Endothelial cell (in vitro differentiated cells): ENCODE measurements at places on chromosomes 3 and 15. TPM values are rescaled to one million over a fixed set of nuclear protein-coding genes. Genes with fewer than 3 reads are reported as not detected.

GRCh38 chr3:65867463-65868210 lies 171.1 kb downstream of the MAGI1 start:
- no peak overlapping the region for H3K27ac ChIP-seq
- H3K4me1 ChIP-seq, result no peaks in the 10 kb centered on the region
- H3K4me3 ChIP-seq, result no peak overlapping the region
- no peak for DNase-seq
- no peaks in the 10 kb centered on the region for H3K36me3 ChIP-seq
- H3K27me3 ChIP-seq, result no peaks in the 10 kb centered on the region

- no peak for DNase-seq
- H3K4me1 ChIP-seq, result no peaks in the 10 kb centered on the region
- H3K27ac ChIP-seq, result no peak overlapping the region
- no peaks in the 10 kb centered on the region for H3K27me3 ChIP-seq
- no peaks in the 10 kb centered on the region for H3K36me3 ChIP-seq
Observed at GRCh38 chr3:25863416-25863959, 73.6 kb downstream of the OXSM start.

DNA sequence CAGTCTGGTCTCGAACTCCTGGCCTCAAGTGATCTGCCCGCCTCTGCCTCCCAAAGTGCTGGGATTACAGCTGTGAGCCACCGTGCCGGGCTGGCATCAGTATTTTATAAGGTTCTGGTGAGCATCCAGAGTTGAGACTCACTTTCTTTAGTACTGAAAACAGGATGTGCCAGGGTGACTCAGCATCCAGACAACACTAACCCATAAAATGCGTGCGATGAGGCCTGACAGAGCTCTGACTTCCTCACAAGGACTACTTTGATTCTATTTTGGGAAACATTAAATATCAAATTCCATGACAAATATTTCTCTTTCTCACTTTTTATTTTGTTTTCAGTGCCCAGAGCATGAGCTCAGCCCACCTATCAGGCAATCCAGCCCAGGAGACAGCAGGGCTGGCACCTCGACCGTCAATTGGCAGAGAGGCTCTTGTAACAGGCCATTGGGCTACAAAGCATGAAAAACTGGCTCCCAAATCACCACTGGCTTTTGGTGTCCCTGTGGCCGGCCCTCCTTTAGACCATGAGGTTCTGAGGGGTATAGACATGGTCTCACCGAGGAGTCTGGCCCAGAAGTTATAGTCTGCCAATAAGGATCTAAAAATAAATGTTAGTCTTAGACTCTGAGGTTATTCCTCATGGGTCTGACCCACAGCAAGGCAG lies 75.0 kb downstream of the FEM1B start:
- H3K27me3 ChIP-seq, result no peaks in the 10 kb centered on the region
- H3K27ac ChIP-seq, result no peak overlapping the region
- H3K36me3 ChIP-seq, result no peaks in the 10 kb centered on the region
- no peak for DNase-seq
- H3K4me3 ChIP-seq, result no peak overlapping the region

DNA sequence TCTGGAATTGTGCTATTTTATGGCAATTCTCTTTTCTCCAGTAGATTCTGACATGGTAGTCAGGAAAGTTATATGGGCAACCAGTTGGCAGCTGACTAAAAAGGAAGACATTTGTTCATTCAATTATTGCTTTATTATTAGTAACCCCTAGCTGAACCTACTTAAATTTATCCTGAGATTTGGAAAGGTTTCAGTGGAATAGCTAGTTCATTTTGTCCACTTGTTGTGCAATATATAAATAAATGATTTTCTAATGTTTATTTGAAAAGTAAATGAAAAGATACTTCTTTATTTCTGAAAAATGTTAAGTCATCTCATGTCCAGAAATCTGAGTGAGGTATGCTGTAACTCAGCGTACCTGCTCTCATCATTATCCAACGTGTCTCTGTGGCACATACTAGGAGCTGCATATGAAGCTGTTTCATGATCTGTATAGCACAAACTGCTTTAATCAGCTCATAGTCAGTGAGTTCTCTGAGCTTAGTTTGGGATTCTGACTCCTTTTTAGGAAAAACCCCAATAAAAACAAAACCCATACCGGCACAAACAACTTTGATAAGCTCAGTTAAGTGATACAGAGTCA lies 35.9 kb downstream of the RARB start:
- no peak for DNase-seq
- no peak overlapping the region for H3K27ac ChIP-seq
- H3K27me3 ChIP-seq, result no peaks in the 10 kb centered on the region
- no peaks in the 10 kb centered on the region for H3K4me1 ChIP-seq
- no peaks in the 10 kb centered on the region for H3K36me3 ChIP-seq

DNA sequence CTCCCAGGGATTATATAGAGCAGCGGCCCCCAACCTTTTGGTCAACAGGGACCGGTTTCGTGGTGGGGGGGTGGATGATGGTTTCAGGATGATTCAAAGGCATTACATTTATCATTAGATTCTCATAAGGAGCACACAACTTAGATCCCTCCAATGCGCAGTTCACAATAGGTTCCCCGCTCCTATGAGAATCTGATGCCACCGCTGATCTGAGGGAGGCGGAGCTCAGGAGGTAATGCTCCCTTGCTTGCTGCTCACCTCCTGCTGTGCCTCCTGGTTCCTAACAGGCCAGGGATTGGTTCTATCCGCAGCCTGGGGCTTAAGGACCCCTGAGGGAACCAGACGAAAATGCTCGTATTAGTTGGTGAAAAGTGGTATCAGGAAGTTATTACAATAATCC lies 1.3 kb upstream of the HACD2 start:
- no peak overlapping the region for H3K4me3 ChIP-seq
- peaks cover 4% of the 10 kb centered on the region for H3K4me1 ChIP-seq
- H3K27me3 ChIP-seq, result no peaks in the 10 kb centered on the region
- H3K36me3 ChIP-seq, result peaks cover 27% of the 10 kb centered on the region

GRCh38 chr3:36580716-36581115 lies 183.6 kb downstream of the DCLK3 start:
- H3K4me1 ChIP-seq, result no peaks in the 10 kb centered on the region
- no peak overlapping the region for H3K27ac ChIP-seq
- DNase-seq, result no peak
- no peak overlapping the region for H3K4me3 ChIP-seq
- no peaks in the 10 kb centered on the region for H3K27me3 ChIP-seq

- H3K36me3 ChIP-seq, result no peaks in the 10 kb centered on the region
- no peak for DNase-seq
- no peaks in the 10 kb centered on the region for H3K4me1 ChIP-seq
- peaks cover 10% of the 10 kb centered on the region for H3K27me3 ChIP-seq
- H3K4me3 ChIP-seq, result peak overlapping the region; percentile 67
- no peak overlapping the region for H3K27ac ChIP-seq
Observed at GRCh38 chr3:197023998-197024651, 5.5 kb downstream of the MELTF start.

DNA sequence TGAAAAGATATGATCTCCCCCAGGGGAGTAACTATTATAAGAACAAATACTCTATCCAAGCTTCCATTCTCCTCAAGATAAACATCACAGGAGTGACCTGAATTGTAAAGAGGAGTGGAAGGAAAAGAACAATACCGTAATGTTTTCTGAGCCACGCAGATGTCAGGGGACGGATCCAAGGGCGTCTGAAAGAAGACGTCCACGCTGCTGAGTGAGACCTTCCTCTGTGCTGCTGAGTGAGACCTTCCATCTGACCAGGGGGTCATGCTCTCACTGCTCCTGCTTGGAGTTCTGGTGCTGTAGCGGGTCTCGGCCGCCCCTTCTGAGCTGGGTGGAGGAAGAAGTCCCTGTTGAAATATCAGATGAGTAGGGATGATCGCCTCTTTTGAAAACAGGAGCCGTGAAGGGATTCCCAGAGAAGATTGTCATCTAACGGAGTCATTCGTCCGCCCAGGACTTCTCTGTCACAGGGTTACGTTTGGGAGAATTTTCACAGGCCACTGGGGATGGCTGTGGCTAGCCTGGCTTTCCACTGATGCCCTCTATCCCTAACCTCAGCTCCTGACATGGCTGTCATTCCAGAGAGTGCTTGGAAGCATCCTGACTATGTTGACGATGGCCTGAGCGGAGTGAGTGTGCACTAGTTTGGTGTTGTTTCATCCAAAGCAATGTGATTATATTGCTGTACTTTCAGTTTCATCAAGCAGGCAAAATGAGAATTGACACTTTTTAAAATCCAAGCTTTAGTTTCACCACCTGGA lies 184.9 kb downstream of the APBA2 start:
- DNase-seq, result no peak
- H3K4me1 ChIP-seq, result no peaks in the 10 kb centered on the region
- peak overlapping the region; percentile 31 for H3K27ac ChIP-seq
- no peak overlapping the region for H3K4me3 ChIP-seq

DNA sequence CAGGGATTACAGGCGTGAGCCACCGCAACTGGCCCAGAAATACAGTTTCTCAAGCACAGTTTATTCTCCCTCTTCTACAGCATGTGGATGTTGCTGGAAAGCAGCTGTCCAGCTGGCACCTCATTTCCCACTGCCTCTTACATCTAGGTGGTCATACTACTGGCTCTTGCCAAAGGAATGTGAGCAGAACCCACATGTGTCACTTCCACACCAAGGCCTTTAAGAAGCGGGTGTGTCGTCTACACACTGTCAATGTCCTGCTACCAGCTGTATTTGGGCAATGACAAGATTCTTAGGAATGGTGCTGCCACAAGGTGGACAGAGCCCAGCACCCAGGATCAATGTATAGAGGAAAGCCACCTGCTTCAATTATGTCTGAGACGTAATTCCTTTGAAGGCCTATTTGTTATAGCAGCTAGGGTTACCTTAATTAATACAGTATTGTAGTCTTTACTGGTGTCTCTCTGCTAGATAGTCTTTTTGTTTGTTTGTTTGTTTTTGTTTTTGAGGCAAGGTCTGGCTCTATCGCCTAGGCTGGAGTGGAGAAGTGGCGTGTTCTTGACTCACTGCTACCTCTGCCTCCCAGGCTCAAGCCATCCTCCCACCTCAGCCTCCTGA lies 15.1 kb upstream of the RAB7A start:
- H3K4me1 ChIP-seq, result peaks cover 6% of the 10 kb centered on the region
- peaks cover 3% of the 10 kb centered on the region for H3K27me3 ChIP-seq
- no peak for DNase-seq
- no peaks in the 10 kb centered on the region for H3K36me3 ChIP-seq
- H3K4me3 ChIP-seq, result no peak overlapping the region

DNA sequence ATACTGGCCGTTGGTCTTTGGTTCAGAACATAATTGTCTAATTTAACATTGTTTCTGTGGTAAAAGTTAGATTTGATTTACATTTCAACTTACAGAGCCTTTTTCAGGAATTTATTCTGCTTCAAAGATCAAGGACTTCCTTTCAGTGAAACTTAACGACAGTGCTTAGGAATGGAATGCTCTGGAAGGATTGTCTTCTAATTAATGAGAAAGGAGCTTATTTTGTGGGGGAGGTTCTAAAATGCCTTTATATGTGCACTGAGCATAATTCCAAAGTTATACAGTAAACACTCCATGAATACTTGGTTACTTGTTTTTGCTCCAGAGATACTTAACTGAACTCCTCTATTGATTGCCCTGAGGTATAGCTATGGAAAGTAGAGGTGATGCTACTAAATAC lies 75.7 kb downstream of the CACNA1D start:
- DNase-seq, result no peak
- no peak overlapping the region for H3K27ac ChIP-seq
- no peak overlapping the region for H3K4me3 ChIP-seq
- H3K36me3 ChIP-seq, result no peaks in the 10 kb centered on the region

DNA sequence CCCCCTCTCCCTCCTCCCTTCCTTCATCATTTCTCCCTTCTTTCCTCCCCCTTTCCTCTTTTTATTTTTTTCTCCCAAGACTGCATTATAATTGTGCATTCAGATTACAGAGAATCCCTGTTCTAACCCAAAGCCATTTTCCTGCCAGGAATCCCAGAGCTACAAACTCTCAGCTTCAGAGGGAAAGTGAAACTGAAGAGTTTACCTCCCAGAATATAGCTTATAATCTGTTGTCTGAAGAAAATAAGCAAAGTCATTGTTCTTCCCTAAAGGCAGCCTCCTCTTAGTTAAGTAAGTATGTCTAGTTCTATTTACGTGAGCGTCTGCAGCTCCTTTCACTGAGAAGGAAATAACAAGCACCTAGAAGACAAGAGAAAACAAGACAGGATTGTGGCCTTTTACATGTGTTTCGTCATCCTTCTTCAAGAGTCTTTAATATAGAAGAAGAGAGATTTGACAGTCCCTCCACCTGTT lies 97.2 kb downstream of the CHST2 start:
- no peak for DNase-seq
- no peaks in the 10 kb centered on the region for H3K36me3 ChIP-seq
- peaks cover 6% of the 10 kb centered on the region for H3K4me1 ChIP-seq
- H3K4me3 ChIP-seq, result no peak overlapping the region
- no peak overlapping the region for H3K27ac ChIP-seq
- no peaks in the 10 kb centered on the region for H3K27me3 ChIP-seq

DNA sequence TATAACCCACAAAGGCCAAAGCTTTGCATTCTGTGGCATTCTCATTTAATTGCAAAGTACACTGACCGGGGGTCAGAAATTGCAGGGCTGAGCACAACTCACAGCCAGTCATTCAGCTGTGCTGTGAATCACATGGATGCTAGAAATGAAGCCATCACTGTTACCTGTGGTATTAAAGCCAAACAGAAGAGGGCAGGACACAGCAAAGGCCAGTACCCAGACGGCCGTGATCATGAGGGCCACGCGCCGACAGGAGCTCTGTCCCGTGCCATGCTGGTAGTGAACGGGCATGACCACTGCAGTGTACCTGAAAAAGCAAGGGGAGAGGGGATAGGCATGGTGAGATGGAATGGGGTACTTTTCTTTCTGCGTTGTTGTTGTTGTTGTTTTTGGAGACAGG lies 31.6 kb downstream of the DRD3 start:
- H3K27me3 ChIP-seq, result no peaks in the 10 kb centered on the region
- DNase-seq, result no peak
- H3K27ac ChIP-seq, result no peak overlapping the region

GRCh38 chr3:126711121-126711760 lies 7.2 kb downstream of the CHCHD6 start:
- peaks cover 2% of the 10 kb centered on the region for H3K27me3 ChIP-seq
- no peaks in the 10 kb centered on the region for H3K4me1 ChIP-seq
- no peaks in the 10 kb centered on the region for H3K36me3 ChIP-seq
- no peak overlapping the region for H3K4me3 ChIP-seq
- no peak overlapping the region for H3K27ac ChIP-seq

GRCh38 chr15:42154212-42154941 lies 2.1 kb downstream of the PLA2G4F start:
- H3K27me3 ChIP-seq, result peaks cover 9% of the 10 kb centered on the region
- no peak overlapping the region for H3K4me3 ChIP-seq
- DNase-seq, result no peak

The OR5K2 gene
- total RNA-seq, result not detected

The IGDCC3 gene
- total RNA-seq, result 538 TPM

The PCSK6 gene
- total RNA-seq, result 0.13 TPM

The PRR20G gene
- not detected for total RNA-seq

The ARPP19 gene
- total RNA-seq, result 220 TPM

The SLC22A13 gene
- total RNA-seq, result 0.21 TPM

The TRH gene
- 0.49 TPM for total RNA-seq

The MKRN3 gene
- 0.85 TPM for total RNA-seq

The DLL4 gene
- total RNA-seq, result 257 TPM

The TP63 gene
- total RNA-seq, result 1.0 TPM

The EOMES gene
- 5.1 TPM for total RNA-seq

The MEX3B gene
- total RNA-seq, result 98.2 TPM

The LTK gene
- total RNA-seq, result 25.7 TPM
